Ascending aorta (tissue), 2 donors: ENCODE measurements at places on chromosomes 12 and 14.
A peak's percentile ranks its signal among the peaks of the same experiment; 100 is the strongest.

GRCh38 chr14:38342803-38343202, 86.9 kb upstream of the CLEC14A start:
- no peak for DNase-seq

DNA sequence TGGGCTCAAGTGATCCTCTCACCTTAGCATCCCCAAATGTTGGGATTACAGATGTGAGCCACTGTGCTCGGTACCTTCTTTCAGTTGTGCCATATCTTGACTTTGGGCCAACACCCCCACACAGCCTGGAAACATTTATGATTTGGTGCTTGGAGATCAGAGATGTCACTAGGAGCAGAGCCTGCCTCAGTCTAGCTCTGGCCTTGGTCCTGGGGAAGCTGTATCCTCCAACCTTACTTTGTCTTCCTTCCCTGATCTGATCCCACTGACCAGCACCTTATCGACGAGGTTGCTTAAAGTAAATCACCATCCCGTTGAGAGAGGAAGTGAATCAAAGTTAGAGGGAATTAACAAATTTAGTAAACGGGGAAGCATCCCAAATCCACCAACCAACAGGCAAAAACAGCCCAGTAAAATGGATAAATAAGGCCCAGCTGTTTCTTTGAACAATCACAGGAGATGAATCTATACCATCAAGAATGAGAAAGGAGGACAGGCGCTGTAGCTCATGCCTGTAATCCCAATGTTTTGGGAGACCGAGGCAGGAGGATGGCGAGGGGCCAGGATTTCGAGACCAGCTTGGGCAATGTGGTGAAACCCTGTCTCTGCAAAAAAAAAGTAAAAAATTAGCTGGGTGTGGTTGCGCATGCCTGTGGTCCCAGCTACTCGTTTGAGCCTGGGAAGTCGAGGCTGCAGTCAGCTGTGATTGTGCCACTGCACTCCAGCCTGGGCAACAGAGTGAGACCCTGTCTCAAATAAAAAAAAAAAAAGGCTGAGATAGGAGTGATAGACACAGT, 3.4 kb downstream of the PLBD2 start:
- no peak for DNase-seq

DNA sequence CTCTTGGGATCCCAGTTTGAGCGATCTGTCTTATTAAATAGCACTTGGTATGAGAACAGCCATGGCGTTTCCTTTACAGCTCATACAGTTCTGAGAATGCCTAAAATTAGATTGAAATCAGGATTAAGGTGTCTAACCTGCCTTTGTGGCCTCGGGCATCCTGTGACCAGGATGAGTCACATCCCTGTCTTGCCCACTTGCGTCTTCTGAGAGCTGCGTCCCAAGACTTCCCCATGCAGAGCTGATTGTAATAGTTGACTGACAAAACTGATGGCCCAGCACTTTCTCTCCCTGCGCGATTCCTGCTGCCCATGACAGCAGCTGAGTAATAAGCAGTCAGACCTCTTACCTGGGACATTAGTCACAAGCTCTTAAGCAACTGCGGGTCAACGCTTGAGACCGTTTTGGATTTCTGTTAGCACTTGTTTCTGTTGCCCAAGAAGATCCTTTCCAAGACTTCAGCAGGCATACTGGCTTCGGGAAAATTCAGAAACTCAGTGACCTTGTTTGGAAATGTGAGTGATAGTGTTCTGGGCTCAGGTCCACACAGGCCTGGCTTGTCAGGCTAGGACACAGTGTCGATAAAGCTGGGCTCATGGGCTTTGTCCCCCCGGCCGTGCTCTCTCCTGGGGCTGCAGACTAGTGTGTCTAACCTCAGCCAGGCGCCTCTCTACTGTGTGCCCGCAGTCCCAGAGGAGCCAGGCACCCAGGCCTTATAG, 169.9 kb upstream of the HIF1A start:
- DNase-seq, result peak; percentile 92

GRCh38 chr12:52203079-52203921, 11.5 kb upstream of the KRT80 start:
- peak; percentile 78 for DNase-seq

GRCh38 chr12:24719293-24719721, 229.6 kb downstream of the BCAT1 start:
- no peak for DNase-seq

DNA sequence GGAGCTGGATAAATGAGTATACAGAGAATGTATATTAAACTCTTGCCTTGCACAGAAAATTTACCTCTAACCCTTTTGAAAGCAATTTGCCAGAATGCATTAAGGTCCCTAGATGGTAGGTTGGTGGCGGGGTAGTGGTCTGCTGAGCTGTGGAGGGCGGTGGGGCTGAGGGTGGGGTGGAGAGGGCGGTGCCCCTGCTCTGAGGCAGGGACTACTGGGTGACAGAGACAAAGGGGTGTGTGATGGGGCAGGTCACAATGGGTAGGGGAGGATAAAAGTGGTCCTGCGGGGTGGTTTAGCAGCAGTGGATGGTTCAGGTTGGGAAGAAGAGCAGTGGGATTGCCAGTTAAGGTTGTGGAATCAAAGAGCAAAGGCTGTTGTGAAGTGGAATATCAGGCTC, at the start of gene GARIN6:
GARIN6 (plus strand) TSS at position 301 of the 400 bp plus-strand sequence. CDS start 422 bp downstream, outside the sequence.
- no peak for DNase-seq

DNA sequence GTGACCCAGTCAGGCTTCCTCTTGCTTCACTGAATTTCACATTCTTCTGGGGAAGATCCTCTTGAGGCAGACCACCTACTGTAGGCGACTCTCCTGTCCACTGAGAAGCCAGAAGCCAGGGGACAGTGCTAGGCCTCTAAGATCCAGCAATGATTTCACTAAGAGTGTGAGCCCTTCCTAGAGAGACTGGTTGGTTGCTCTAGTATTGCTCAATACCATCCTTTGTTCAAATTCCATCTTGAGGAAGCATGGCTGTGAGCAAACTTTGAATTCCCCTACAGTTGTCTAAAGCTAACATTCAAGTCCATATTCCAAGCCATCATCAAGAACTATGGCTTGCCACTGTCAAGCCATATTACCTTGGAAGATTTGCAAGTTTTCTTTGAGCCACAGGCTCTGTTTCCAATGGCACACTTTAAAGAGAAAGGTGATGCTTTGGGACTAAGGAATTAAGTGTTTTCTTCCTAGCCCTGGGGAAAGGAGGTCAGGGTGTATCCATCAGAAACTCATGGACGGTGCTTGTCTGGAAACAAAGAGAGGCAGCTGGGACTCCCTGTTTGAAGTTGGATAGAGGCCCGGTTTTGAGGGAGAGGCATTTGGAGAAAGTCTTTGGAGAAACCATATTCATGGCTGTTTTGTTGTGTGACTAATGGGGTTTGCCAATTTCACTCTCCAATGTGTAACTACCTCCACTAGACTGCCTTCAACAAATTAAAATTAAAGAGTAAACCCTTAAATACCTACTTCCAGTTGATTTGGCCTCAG, 1217.9 kb downstream of the VRK1 start:
- no peak for DNase-seq

DNA sequence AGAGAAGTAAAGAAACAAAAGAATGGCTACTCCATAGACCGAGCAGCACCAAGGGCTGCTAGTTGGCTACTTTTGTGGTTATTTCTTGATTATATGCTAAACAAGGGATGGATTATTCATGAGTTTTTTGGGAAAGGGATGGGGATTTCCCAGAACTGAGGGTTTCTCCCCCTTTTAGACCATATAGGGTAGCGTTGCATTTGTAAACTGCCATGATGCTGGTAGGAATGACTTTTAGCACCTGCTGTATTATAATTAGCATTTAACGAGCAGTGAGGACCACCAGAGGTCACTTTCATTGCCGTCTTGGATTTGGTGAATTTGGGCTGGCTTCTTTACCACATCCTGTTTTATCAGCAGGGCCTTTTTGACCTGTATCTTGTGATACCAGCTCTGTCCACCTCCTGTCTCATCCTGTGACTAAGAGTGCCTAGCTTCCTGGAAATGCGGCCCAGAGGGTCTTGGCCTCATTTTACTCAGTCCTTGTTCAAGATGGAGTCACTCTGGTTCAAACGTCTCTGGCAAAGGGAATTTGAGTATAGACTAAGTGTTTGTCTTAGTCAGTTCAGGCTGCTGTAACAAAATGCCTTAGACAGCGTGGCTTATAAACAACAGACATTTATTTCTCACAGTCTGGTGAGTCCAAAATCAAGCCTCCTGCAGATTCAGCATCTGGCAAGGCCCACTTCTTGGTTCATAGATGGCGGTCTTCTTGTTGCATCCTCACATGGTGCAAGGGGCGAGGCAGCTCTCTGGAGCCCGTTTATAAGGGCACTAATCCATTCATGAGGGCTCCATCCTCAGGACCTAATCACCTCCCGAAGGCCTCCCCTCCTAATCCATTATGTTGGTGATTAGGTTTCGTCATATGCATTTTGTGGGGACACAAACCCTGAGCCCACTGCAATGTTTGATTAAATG, 348.3 kb upstream of the SFSWAP start:
- DNase-seq, result peak; percentile 35
